ENCODE measurements at places on chromosomes 4 and X.

DNA sequence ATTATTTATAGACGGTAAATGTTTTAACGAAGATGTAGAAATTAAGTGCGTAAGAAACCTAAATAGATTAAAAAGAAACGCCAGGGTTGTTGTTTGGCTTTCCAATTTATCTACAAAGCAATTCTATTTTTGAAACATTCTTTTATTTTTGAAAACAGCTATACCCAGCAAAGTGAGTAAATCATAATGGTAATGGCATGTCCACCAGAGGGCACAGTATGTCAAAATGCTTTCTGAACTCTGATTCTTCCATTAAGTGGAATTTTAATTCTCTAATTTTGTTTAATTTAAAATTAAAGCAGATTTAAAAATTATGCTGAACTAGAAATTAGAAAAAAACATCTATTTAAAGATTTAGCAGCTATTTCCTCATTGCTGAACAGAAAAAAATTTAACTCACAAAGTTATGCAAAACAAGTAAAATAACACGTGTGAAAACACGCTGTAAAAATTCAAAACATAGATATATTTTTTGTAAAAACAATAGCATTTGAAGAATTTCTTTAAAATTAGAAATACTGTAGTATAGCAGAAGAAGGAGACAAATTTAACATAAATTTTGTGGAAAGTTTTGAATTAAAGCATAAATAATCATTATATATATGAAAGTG lies 26.5 kb downstream of the RASSF6 start:
- no peak for DNase-seq

- no peak for DNase-seq
These were observed 6.5 kb downstream of the SPRY1 start for GRCh38 chr4:123403080-123403604.

GRCh38 chr4:156085100-156085499 lies 131.4 kb upstream of the CTSO start:
- DNase-seq, result no peak

GRCh38 chr4:74499986-74500781 lies 55.2 kb downstream of the AREG start:
- DNase-seq, result no peak

DNA sequence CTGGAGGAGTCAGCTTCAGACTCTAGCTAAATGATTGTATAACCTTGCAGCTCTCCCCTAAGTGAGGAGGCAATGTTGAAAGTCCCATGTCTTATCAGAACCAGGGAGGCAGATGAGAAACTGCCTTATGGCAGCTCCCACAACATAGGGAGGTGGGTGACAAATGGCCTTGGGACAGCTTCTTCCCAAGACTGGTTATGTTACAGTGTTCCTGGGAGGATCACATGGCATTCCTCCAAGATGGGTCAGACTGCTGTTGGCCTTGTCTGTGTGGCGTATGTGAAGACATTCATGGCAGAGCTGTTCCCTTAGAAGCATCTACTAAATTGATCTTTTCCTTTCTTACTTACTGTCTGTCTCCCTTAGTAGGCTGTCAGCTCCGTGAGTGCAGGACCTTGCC lies 42.0 kb downstream of the HPRT1 start:
- no peak for DNase-seq

All from stimulated activated CD8-positive, alpha-beta memory T cell treated with anti-CD3 and anti-CD28 coated beads, Interleukin-2, amount 100 ng/mL, for 48 hours (primary cell).